ENCODE measurements at places on chromosomes 16 and 17. TPM values are rescaled to one million over a fixed set of nuclear protein-coding genes. Genes with fewer than 3 reads are reported as not detected.

DNA sequence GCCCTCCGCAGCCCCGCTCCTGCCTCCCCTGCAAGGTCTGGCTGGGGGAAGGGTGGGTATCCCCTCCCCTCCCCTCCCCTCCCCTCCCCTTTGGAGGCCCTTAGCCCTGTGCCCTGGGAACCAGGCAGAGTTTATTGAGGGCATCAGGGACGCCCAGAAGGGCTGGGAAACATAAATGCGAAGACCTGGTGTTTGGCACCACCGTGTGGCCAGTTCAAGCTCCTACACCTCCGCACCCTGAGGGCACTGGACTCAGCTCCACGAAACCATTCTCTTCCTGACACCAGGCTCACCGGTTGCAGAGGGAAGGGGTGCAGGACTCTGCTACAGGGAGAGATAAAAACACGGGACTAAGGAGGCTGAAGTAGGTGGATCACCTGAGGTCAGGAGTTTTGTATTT, 1.0 kb upstream of the AIPL1 start:
- DNase-seq, result peak; percentile 57

The CTRL gene
- 1.1 TPM for total RNA-seq

The NLRP1 gene
- 27.0 TPM for total RNA-seq

GRCh38 chr17:42458497-42459255, at the start of gene ATP6V0A1:
Gene ATP6V0A1 (plus strand): TSS chr17:42458878. CDS start chr17:42460895, 2,017 bp downstream.
- DNase-seq, result peak; percentile 95

- DNase-seq, result peak; percentile 61
These were observed 791 bp downstream of the MCRIP2 start for GRCh38 chr16:642189-643049.

GRCh38 chr17:51355441-51356410, 95.4 kb downstream of the UTP18 start:
- DNase-seq, result no peak

The JUP gene
- total RNA-seq, result 201 TPM

DNA sequence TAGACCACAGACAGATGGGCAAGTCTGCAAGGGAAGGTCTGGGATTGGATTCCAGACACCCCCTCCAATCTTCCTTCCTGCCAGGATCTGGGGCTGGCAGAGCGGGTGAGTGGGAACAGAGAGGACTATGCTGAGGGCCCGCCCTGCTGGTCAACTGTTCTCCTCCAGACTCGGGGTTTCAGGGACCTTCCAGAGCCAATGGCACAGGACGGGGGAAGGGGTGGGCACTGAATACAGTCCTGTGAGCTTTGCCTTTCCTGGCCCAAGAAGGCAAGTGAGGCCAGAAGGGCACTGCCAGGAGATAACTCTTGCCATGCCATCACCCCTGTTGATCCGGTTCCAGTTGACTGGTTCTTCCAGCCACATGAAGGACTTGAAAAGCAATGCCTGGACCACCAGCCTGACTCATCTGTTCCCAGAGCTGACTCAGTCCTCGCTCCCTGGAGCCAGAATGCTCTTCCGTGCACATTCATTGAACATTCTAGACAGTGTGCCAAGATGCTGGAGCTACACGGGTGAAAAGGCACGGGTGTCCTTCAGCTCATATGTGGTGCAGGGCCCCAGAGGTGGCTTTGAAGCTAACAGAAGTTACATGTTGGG, 533 bp upstream of the MEFV start:
- DNase-seq, result no peak

The EPX gene
- not detected for total RNA-seq

DNA sequence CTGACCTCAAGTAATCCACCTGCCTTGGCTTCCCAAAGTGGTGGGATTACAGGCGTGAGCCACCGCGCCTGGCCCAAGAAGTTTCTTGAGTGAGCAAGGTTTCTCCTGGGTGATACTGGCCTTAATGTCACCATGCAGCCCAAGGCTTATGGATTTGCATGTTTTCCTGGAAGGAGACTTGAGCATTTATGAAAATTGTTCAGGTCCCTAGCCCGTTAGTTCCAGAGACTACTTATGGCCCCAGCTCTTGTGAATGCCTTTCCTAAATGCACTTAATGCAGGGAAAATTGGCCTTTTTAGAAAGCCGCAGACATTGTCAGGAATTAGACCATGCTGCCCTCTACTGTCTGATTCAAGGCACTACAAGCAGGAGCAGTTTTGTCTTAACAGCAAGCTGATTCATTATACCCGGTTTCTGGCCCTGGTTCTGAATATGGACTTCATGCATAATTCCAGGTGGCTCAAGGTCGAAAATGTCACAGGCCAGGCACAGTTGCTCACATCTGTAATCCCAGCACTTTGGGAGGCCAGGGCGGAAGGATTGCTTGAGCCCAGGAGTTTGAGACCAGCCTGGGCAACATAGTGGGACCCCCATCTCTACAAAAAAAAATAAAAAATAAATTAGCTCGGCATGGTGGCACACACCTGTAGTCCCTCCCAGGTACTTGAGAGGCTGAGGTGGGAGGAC, 91.3 kb downstream of the SNX29 start:
- DNase-seq, result peak; percentile 59

- DNase-seq, result no peak
These were observed 12.2 kb downstream of the C1QTNF1 start for GRCh38 chr17:79036181-79036580.

The PLCG2 gene
- 130 TPM for total RNA-seq

The MT1M gene
- total RNA-seq, result 4.6 TPM

DNA sequence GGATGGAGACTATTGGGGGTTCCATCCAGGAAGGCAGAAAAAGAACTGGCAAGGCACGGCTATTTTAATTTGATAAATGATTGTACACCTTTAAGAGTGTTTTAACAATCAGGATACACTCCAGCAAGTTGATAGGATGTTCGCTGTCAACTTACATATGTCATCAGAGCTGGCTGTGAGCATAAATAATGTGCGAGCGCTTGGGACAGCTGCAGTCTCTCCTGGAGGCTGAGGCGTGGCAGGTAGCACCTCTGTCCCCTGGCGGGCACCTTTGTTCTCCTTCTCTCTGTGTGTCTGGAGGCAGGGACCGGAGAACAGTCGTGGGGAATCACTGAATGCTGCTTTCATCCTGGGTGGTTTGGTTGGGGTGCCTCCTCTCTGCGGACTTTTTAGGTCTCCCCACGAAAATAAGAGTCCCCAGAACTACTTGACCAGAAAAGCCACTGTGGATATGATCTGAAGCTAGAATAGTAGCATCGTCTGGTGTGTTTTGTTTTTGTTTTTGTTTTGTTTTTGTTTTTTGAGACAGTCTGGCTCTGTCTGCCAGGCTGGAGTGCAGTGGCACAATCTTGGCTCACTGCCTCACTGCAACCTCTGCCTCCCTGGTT, 9.4 kb downstream of the BAHCC1 start:
- DNase-seq, result no peak

DNA sequence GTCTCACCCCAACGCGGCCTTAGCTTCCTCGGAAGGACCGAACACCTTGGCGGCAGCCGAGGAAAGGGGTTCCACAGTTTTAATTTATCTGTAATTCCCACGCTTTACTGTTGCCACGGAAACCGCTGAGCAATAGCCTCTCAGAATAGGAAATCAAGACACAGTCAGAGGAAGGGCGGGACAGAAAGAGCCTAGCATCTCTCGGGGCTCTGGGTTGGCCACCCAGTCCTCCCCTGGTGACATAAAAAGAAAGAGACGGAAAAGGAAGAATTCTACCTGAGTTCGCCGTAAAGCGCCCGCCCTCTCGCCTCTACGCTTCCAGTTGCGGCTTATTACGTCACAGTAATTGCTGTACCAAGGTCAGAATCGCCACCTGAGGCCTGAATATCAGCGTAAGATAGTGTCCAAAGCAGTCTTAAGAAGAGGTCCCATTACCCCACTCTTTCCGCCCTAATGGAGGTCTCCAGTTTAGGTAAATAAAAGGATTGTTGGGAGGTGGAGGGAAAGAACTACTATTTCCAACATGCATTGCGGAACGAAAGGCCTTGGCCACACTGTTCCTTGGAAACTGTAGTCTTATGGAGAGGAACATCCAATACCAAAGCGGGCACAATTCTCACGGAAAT, 761 bp upstream of the NBR1 start:
- DNase-seq, result peak; percentile 93

The GINS2 gene
- 0.81 TPM for total RNA-seq

- no peak for DNase-seq
These were observed 28.8 kb downstream of the RNF43 start for GRCh38 chr17:58388302-58389190.

The NOD2 gene
- total RNA-seq, result 1.5 TPM

DNA sequence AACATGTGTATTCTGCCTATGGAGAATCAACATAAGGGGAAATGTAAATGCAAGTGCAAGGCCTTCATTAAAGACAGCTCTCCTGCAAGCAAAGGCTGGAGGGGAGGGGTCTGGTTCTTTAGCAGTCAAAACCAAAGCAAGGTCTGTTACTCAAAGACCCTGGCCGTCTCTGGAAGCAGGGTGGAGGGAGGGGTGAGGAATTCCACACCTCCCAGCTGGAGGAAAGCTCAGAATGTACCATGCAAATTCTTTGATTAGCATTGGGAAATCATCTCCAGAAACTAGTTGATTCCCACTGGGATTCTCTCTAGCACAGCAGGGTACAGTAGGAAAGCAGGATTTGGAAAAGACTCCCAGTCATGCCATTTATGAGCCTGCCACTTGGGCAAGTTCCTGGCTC, 77.3 kb upstream of the ASIC2 start:
- no peak for DNase-seq

DNA sequence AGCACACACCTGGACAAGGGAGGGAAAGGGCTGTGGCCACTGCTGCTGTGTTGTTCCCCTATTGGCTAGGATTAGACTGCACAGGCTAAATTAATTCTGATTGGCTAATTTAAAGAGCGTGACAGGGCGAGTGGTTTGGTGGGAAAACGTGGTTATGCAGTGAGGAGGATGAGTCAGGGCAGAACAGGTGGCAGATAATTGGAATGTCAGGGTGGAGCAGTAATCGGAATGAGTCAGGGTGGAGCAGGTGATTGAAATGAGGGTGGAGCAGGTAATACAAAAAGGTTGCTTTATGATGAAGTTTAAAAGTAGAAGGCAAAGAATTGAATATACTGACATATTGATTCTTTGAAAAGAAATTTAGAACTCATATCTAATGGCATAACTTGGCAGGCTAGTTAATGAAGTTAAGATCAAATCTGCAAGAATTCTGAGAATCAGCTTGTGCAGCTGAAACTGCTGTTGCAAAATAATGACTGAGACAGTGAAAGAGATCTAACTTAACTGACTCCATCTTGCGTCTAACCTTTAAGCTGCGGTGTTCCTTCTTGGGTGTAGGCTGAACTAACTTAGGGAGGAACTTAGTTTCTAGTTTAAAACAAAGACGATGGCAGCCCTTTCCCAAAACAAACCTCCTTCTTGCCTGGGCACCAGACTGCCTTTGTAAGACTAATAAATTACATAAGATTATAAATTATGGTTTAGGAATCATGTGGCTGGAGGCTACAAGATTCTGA, 174.3 kb downstream of the UTP18 start:
- DNase-seq, result no peak

- no peak for DNase-seq
These were observed 27.6 kb downstream of the MAP3K3 start for GRCh38 chr17:63649813-63650212.

GRCh38 chr17:27391427-27391826, 64.8 kb upstream of the KSR1 start:
- DNase-seq, result no peak

The ATMIN gene
- total RNA-seq, result 28.9 TPM

The CIBAR2 gene
- not detected for total RNA-seq

The CETP gene
- 0.26 TPM for total RNA-seq

DNA sequence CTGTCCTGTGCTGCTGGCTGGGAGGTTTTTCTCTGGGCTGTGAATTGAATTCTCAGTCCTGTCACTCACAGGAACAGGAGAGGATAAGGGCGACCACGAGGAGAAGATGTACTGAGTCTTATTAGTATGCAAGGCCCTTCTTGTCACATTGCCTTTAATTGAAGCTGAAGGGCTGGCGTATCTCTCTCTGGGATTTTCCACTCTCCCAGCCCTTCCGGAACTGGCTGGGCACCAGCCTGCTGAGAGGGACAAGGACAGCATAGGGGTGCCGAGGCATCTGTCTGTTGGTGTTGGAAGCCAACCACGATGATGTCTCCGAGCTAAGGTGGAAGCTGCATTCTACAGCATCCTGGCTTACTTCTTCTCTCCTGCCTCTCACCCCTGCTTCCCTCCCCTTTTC, 33.2 kb downstream of the GPRC5B start:
- DNase-seq, result no peak

The RFFL gene
- total RNA-seq, result 45.4 TPM

- no peak for DNase-seq
These were observed 20.3 kb downstream of the XPO6 start for GRCh38 chr16:28191364-28191960.

GRCh38 chr17:38606646-38607611, 1.2 kb upstream of the SRCIN1 start:
- no peak for DNase-seq

The SLFN12 gene
- 16.0 TPM for total RNA-seq

The SEPTIN1 gene
- total RNA-seq, result 11.5 TPM

DNA sequence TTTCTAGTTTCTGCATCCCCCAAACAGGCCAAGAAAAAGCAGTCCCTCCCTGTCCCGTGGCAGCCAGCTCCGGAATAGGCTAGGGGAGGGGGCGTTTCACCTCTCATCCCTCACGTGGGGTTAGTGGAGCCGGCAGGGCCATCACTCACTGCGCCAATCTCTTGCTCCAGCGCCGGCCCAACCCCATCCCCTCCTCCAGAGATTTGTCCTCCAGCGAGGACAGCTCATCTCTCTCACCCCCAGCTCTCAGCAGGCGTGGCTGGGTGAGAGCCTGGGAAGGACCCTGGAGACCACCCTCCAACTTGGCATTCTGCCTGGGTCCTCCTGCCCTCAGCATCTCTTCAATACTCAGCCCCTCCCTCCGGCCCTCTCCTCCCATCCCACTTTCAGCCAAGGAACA, 74.1 kb downstream of the TMEM132E start:
- DNase-seq, result no peak

- no peak for DNase-seq
These were observed 25.8 kb downstream of the ITPRIPL2 start for GRCh38 chr16:19139436-19140091.

DNA sequence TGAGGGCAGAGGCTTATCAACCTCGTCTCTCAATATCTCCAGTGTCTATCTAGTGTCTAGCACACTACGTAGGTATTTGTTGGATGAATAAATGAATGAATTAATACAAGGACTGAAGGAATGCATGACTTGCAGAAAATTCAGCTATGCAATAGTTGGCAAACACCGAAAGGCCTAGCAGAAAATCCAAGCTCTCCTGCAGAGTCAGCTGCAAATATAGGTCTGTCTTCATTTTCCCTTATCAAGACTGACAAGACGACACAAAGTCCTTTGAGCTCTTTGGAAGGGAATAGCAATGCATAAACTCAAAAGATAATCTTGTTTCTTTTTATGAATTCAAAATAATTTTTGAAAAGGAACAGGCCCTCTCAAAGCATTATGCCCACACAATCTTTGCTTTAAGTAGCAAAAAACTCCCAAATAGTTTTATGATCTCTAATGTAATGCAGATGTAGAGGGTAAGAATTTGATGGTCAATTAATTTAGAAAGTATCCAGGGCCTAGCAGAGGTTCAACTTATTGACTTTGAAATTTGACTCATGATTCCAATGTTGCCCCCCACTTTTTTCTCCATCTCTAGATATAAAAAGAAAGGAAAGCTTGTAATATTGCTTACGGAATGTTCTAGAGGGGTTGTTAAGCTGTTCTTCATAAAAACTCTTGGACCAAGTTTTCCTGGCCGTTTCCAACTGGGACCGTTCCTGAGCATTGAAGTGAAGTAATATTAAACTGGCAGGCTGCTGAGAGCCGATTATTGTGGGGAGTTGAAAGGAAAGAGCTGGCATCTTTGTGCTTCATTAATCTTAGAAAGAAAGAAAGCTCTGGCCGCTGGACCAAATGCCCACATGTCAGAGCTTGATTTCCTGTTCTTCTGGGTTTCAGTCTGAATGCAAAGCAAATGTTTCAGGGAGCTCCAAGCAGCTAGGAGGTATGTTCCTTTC, 227.3 kb downstream of the HS3ST3A1 start:
- no peak for DNase-seq
